ENCODE measurements at places on chromosomes 4 and X.

DNA sequence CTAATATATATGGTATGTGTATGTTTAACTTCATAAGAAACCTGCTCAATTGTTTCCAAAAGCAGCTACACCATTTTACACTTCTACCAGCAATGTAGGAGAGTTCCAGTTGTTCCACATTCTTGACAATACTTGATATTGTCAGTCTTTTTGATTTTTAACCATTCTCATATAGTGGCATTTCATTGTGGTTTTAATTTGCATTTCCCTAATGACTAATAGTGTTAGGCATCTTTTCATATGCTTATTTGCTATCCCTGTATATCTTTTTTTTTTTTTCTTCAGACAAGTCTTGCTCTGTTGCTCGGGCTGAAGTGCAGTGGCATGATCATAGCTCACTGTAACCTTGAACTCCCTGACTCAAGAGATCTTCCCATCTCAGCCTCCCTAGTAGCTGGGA lies 58.2 kb upstream of the TRIM2 start:
- no peak for DNase-seq

GRCh38 chr4:114472269-114473032 lies 126.2 kb upstream of the UGT8 start:
- DNase-seq = no peak

GRCh38 chrX:39936886-39937770 lies 160.6 kb downstream of the BCOR start:
- DNase-seq = no peak

- no peak for DNase-seq
These were observed 63.2 kb upstream of the GUCY1A1 start for GRCh38 chr4:155603360-155603891.

- DNase-seq = no peak
These were observed 22.2 kb downstream of the IL2 start for GRCh38 chr4:122434285-122434684.

DNA sequence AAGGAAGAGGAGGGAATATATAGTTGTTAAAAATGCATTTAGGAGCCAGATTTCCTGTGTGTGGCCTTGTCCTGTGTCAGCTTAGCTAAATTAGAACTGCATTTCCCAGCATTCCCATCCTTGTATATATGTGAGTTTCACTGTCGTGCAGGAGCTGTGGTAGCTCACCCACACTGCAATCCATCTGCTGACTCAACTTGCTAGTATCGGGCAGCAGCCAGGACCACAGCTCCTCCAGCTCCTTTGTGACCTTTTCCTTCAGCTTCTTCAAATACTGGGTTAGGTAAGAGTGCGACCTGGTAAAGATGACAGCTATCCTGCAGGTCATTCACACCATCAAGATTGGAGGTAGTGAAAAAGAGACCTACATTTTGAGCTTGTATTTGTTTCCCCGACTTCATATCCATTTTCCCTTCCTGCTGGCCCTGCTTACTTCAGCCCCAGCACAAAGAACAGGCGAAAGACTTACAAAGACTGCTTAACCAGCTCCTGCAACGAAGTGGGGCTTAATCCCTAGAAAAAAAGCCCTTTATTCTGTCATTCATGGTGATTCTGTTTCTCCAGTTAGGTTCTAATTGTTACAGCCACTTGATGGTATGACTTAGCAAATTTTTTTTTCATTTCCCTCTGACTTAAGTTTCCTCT lies 11.4 kb downstream of the ASIC5 start:
- DNase-seq = no peak

DNA sequence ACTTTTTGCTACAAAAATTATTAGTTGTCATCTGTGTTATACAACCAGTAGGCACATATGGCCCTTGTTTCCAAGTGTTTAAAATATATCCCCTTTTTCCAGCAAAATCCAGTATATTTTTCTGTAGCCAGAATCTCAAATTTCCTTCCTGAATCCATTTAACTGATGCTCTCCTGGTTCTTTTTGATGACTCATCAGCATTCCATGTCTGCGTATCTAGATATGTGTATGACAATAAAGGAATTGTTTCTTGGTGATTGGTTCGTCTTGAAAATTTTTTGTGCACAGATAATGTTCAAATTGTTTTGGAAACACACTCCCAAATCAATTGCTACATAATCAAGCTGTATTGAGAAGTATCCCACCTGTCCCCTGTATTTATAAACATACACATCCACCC lies 98.3 kb downstream of the ITM2A start:
- no peak for DNase-seq

DNA sequence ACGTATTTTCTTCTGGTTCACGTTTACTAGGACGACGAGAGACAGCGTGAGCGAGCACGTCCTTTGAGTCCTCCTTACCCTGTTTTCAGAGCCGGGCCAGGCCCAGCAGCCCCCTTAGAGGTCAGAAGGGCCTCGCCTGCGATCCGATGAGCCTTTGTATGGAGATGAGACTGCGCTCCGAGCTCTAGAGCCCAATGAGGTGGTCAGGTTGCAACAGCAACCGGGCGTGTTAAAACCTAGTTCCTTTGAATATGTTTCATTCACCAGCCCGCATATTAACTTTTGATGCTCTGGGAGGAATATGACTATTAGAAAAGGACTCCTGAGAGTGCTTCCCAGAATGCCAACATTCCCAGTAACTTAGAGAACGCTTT lies 55.6 kb upstream of the TADA2B start:
- no peak for DNase-seq

GRCh38 chr4:114076899-114077570 lies 97.6 kb upstream of the ARSJ start:
- DNase-seq = no peak

DNA sequence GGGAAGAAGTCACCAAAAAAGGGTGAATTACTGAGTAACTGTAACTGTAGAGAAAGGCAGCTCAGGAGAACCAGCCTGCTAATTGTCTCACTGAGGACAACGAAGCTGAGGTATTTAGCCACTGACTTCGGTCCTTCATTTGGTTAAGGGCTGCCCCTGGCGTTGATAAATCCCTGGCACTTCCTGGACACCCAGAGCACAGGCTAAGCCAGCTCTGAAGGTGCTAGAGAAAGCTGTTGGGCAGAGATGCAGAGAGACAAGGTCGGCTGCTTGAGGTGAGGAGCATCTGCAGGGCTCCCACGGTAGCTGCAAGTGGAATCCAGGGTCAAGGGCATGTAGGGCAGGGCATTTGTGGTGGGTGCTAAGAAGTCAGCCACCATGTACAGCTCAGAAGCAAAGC lies 33.4 kb upstream of the AP1S2 start:
- no peak for DNase-seq

GRCh38 chr4:72987741-72988729 lies 81.5 kb downstream of the COX18 start:
- no peak for DNase-seq
